Stimulated activated CD8-positive, alpha-beta memory T cell treated with anti-CD3 and anti-CD28 coated beads, Interleukin-2, amount 100 ng/mL, for 1 hour (primary cell): ENCODE measurements at places on chromosomes 4 and X.

- DNase-seq, result no peak
Measured at GRCh38 chr4:108919226-108919893, 156.5 kb upstream of the ETNPPL start.

- no peak for DNase-seq
Measured at GRCh38 chr4:67332627-67333026, 212.7 kb downstream of the CENPC start.

DNA sequence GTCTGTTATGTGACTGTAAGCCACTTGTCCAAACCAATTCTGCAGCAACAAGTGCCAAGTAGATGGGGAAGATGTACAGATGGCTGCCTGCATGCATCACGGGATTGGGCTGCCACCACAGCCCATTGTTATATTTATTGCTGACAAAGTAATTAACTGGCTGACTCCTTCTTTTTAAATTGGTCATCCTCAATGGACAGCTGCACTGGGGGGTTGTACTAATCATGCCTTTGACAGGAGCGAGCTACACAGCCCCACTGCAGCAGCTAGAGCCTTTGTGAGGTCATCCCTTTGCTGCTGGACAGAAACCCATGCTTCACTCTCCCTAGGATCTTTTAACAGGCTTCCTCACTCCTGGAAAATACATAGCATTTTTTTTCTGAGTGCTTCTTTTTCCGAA lies 146.7 kb upstream of the CXXC4 start:
- DNase-seq, result no peak

DNA sequence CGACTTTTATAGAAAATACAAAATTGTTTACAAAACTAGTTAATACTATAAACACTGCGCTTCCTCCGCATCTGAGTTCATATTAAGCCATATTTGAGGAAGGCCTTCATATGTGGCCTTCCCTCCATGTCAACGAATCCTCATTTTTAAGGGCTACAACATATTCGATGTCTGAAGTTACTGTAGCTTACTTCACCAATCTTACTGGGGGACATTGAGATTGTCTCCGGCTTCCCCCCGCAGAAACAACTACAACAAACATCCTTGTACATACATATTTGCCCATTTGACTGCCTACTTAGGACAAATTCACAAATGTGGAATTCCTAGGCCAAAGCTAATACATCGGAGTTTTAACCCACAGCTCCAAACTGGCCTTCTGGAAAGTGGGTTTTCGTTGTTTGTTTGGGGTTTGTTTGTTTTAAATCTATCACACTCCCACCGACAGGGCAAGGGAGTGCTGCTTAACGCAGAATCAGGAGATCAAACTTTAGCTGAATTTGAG lies 581 bp upstream of the FAM114A1 start:
- no peak for DNase-seq

DNA sequence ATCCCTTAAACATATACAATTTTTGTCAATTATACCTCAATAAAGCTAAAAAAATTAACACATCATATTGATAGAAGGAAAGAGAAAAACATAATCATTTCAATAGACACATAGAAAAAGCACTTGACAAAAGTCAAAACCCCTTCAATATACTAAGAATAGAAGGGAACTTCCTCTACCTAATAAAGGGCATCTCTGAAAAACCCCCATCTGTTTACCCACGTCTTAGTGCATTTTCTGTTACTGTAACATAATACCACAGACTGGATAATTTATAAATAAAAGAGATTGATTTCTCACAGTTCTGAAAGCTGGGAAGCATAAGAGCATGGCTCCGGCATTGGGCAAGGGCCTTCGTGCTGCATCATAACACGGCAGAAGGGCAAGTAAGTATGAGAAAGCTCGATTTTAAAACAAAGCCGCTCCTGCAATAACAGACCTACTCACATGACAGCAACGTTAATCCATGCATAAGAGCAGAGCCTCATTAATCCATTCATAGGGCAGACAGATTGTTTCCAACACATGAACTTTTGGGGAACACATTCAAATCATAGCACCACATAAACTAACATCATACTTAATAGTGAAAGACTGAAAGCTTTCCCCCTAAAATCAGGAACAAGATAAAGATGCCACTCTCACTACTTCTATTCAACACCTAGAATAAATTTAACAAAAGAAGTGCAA lies 15.7 kb downstream of the STEEP1 start:
- no peak for DNase-seq

DNA sequence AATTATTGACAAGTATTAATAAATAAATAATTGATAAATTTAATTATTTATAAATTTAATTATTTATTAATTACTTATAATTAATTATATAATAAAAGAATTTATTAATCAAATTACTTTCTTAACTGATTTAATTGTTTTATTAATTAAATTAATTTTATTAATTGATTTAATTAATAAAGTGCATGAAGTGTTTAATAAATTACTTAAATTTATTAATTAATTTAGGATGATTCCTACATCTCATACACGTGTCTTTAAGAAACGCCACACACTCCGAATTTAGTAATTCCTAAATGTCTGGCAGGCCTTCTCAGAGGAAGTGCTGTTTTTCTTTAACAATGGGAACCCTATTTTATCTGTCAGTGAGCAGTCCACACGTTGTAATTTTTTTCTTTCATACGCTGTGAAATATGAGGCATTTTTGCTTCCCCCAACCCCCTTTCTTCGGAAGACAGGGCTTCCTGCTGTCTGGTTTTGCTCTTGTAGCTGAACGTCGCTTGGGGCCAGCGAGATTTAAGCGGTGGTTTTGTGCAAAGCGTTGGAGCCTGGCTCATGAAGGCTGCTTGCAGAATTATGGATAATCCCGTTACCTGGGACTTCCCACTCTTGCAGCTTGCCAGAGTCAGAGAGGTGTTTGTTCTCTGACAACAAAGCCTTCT lies 46.8 kb downstream of the CRLF2 start:
- DNase-seq, result no peak

GRCh38 chrX:28757290-28757689 lies 170.0 kb downstream of the IL1RAPL1 start:
- DNase-seq, result no peak

DNA sequence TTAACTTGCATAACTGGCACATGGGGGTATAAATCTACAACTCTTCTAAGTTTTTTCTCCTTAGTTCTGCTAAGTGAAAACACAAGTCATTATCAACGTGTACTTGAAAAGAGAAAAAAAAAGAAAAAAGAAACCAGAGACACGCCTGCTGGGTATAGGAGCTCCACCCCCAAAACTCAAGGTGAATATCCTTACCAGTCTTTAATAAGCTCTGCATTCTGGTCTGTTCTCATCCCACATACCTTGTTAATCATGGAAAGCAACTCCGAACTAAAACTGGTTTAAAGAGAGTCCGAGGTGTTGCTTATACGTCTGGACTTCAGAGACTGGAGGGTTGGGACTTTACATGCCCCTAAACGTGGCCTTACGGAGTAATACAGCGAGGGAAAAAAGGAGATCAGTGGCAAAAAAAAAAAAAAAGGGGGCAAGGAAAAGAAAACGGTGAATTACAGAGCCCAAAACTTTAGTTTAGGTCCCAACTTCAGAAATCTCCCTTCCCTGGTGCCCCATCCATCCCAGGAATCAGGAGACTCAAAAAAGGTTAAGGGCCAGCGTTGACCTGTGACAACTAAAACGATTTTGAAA lies 1.0 kb downstream of the PGRMC2 start:
- no peak for DNase-seq

- DNase-seq, result no peak
Measured at GRCh38 chr4:186839122-186840037, 115.7 kb upstream of the FAT1 start.

DNA sequence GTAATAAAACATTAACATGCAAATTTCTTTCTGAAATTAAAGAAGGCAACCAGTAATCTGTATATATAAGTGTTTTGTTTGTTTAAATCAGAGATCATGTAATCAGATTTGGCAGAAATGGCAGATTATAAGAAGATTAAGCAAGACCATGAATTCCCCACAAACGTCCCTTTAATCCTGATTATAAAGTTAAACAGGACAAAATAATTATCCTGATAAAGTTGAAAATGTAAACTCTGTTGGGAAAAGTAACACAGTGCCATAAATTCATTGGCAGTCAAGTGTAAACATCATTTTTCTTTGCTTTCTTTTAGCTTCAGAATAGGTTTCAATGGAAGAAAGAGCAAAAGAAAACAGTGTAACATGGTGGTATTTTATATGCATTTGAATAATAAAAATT lies 256.3 kb downstream of the KCNIP4 start:
- no peak for DNase-seq

DNA sequence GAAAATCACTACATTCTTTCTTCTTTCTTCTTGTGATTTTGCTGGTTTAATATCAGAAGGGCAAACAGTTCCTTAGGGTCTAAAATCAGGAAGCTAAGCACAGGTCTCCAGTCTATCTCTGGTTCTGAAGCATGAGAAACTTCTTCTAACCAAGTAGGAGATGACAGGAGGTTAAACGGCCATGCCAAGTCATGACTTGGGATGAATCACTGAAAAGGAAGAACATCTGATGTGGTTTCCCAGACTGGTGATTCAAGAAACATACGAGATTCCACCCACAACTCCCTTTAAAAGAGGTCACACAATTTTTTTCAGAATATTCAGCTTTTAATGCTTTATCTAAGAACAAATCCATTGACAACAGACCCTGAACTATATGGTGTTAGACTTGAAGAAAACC lies 684.0 kb upstream of the PRKX start:
- DNase-seq, result no peak

DNA sequence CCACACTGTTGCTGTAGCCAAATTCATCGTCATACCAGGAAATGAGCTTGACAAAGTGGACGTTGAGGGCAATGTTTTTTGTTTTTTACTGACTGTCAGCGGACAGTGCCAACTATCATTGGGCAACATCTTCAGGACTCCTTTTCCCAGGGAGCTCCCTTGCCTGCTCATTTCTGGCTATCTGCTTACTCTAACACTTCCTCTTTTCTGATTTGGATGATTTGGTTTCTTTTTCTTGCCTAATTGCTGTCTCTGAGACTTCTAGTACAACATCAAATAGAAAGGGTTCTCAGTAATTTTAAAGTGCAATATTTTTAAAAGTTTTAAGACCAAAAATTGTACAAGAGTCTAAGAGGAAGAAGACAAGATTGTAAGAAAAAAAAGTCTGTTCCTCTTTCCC lies 92.0 kb upstream of the KLHL4 start:
- no peak for DNase-seq

GRCh38 chr4:47326025-47326424 lies 137.5 kb downstream of the COMMD8 start:
- DNase-seq, result no peak

DNA sequence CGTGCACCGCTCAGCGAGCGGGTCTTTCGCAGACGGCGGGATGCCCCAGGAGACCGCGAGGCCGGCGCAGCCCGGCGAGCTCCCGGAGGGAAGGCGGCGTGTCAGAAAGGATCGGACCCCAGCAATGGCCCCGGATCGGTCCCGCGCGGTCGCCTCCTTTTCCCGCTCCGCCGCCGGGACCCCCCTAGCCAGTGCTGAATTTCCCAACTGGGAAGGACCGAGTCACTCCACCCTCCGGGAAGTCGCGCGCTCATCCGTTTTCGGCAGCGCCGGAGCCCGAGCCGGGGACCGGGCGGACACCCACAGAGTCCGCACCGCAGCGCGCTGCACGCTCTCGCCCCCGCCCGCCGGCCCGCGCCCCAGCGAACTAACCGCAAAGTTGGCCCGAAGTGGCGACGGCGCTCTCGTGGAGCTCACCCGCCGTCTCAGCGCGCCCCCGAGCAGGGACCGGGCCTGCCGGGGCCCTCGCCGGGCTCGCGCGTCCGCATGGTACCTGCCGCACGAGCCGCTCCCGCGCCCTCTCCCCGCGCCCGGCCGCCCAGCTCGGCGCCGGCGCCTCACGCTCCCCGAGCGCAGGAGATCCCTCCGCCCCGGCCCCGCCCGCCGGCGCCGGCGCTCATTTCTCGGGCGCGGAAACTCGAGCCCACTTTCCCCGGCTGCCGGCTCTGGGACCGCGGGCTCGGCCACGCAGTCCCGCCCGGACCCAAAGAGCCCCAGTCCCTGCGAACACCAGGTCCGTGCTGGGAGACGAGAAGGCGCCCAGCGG lies at the start of gene FAT1:
TSS of gene FAT1 (minus strand) at position 565 of the 766 bp plus-strand sequence. CDS start 14,029 bp downstream, outside the sequence.
- no peak for DNase-seq

DNA sequence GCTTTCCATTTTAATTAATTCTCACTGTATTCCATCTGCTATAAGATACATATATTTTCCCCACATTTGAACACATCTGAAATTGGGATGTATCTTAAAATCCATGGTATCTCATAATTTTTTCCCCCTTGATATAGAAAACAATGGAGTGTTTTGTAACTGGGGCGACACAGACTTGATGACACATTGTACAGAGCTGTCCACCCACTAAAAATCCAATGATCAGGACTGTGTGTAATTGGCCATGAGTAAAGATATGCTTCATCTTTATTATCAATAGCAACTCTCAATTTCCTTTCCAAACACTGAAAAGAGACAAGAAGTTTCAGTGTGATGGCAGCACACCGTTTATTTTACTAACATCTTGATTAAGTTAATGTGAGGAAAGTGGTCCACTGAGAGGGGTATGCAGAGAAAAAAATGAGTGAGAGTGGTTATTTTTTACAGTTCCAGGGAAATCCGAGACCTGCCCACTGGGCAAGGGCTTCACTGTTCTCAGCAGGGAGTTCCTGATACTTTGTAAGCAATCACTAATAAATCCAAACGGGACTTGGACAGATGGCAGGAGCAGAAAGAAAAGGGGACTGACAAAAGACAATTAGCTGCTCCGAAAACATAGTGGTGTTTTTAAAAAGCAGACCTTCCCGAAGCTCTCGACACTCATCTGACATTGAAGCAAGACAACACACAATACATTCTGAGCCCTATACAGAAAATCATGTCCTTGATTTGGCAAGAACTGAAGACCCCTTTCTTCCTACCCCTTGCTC lies 149.4 kb downstream of the TSPAN5 start:
- DNase-seq, result no peak

GRCh38 chrX:102077426-102077825 lies 48.1 kb upstream of the TCEAL2 start:
- DNase-seq, result no peak

DNA sequence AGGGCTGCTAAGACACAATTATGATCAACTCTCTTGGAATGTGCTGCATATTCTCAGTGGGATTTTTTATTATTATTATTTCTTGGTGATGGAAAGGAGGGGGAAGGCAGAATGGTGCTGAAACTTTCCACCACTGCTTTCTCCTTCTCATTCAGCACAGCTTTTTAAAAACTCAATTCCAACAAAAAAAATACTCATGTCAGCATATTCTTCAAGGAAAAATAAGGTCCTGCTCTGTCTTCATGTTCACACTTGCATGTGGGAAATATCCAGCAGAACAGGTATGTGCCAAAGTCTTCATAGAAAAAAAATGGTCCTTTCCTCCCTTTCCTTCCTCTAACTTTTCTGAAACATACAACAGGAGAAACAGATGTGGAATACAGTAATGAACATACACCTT lies 144.0 kb upstream of the ADAMTS3 start:
- DNase-seq, result no peak

GRCh38 chrX:32421266-32421665 lies 790.1 kb downstream of the DMD start:
- DNase-seq, result no peak

GRCh38 chrX:9301836-9302235 lies 163.0 kb upstream of the TBL1X start:
- DNase-seq, result no peak

GRCh38 chrX:149712831-149713230 lies 971 bp downstream of the MAGEA11 start:
- DNase-seq, result no peak

GRCh38 chr4:104532677-104533076 lies 38.0 kb upstream of the CXXC4 start:
- no peak for DNase-seq
